ENCODE measurements at places on chromosomes 11 and 22.

DNA sequence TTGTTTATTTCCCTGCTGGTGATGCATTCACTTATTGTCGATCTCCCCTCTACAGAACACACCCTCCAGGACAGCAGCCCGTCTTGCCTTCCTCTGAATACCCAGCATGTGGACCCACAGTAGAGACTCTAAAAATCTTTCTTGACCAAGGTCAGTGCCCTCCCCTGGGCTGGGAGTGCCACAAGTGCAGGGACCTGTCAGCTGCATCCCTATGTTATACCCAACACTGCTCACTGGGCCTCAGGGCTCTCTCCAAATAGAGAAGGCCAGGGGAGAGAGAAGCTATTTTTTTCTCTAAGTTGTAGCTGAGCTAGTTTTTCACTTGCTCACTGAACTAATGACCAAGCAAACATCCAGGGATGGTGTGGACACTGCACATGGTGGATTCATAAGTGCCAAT is 9.8 kb downstream of the KCNJ1 start:
- DNase-seq: no peak

DNA sequence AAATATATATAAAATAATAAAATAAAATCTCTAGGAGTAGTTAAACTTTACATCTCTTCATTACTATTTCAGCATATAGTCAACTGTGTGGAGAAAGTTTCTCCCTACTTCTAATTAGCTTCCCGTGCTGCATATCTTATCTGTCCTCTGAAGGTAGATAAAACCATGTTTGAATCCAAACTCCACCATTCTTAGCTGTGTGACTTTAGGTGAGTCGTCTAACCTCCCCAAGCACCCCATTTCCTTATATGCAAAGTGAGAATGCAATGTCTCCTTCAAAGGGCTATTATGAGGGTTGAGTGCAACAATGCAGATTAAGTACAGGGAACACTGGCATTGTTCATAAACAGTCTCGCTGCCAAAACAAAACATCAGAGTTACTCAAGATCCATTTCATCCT is 80.8 kb upstream of the DRD2 start:
- DNase-seq: no peak

DNA sequence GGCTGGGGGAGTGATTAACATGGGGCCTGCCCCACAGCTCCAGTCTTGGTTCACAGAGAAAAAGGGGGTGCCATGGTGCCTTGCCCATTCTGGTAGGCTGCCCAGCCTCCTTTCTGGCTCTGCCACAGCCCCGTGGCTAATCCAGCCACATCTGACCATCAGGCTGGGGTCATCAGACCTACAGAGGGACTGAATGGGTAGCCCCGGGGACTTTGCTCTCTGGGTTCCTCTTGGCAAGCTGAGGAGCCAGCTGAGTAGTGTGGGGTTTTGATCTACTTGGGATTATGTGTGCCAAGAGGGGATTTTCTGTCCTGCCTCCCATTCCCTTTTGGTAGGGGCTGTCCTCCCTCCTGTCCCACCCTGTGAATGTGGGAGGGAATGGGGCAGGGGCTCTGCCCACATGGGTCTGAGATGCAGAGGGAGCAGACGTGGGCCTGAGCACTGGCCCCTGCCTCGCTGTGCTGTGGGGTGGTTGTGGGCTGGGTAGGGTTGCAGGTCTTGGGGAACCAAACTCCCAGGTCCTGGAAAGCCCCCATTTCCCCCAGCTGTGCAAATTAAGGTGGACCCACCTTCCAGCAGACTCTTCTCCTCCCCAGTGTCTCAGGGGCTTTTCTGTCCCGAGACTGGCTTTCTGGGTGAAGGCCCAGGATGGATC is 32.0 kb downstream of the CD82 start:
- DNase-seq: no peak

- no peak for DNase-seq
Observed at GRCh38 chr11:105713106-105713505, 103.2 kb downstream of the GRIA4 start.

DNA sequence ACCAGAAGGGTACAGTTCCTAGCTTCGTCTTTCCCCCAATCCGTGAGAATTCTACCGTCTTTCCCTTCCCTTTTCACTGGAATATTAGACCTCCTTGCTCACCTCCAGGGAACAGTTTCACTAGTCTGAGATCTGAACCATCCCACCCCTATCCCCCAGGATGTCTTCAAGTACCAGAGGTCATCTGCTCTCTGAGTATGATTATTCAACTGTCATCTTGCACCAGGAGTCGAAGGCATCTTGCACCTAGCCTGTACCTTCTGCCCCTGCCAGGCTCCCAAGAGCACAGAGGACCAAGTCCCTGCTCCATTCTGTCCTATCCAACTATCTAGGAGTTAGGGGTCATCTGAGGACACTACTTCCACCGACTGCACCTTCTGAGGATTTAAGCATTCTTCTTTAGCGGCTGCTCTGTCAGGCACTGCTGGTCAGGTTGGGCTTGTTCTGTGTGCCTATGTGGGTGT is 804 bp downstream of the ACER3 start:
- DNase-seq: no peak

DNA sequence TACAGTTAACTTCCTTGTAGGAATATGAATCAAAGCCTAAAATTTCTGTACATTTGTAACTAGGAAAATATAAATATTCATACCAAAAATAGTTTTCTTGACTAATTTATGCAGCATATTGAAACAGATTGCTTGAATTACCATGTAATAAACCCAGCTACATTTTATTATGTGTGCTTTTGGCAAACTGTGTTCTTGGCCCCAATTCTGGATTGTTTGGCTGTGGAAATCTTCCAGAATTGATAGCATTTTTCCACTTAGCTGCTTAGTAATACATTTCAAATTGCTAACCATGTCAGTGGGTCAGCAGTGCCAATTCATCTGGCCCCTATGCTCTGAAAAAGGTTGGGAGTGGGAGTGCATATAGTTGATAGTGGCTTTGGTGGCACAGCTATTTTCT is 32.3 kb downstream of the PDHX start:
- no peak for DNase-seq
